ENCODE measurements at places on chromosomes 11 and 22. TPM values are rescaled to one million over a fixed set of nuclear protein-coding genes. Genes with fewer than 3 reads are reported as not detected.

DNA sequence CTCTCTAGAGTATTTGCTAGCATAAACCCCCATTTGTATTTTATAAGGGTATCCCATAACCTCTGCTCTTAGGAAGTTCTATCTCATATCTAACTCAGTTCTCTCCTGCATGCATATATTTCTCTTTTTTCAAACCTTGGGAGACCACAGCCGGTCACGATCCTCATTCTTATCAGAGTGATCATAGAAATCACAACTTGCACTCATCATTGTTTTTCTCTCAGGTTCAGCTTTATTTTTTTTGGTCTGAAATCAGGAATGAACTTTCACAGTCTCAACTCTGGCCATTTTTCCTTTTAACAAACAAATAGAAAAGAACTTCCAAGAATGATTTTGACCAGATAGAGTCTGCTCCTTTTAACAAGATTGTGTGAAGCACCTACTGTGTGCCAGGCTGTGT is 98.6 kb upstream of the BLID start:
- H3K27me3 ChIP-seq, result no peaks in the 10 kb centered on the region
- H3K4me1 ChIP-seq, result no peaks in the 10 kb centered on the region
- no peak overlapping the region for H3K4me3 ChIP-seq
- no peak for DNase-seq
- H3K27ac ChIP-seq, result no peak overlapping the region

DNA sequence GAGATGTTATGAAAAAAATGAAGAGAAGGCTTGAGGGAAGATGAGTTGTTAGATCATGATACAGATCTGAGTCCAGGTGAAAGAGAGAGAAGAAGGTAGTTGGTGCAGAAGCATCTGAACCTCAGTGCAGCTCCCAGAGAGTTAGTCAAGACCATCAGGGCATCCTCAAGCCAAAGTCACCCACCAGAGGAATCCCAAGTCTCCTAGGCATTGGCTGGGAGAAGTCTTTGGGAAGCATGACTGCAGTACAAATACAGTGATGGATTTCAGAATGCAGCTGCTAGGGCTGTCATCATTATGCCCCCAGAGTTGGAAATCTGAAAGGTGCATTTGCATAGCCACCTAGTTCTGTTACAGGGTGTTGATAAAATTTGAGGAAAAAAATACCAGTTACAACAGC is 59.7 kb upstream of the GALNT18 start:
- no peaks in the 10 kb centered on the region for H3K27me3 ChIP-seq
- no peaks in the 10 kb centered on the region for H3K36me3 ChIP-seq
- no peak for DNase-seq

DNA sequence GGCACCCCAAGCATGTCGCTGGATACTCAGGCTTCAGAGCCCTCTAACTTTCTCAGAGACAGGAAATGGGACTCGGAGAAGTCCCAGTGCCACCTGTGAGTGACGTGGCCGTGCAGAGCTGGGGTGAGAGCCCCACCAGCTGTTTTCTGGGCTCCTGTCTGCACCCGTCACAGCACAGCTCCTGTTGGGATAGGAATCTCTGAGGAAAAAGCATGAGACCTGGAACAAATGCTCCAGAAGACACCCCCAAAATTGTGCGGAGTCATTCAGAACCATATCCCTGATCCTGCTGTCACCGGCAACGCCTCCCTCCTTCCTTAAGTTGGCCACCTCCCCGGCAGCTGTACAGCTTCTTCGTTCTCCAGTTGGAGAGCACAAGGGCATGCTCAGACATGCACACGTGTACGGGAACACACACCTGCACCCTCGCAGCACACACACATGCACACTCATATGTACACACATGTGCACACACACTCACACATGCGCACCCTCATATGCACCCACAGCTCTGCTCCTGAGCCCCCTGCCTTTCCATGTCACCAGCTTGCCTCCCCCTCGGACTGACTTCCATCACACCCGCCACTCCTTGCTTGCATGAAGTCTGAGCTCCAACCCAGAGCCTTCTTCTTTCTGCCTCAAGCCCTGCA is 1430.0 kb downstream of the BRD1 start:
- no peaks in the 10 kb centered on the region for H3K4me1 ChIP-seq
- no peaks in the 10 kb centered on the region for H3K27me3 ChIP-seq
- no peak for DNase-seq

DNA sequence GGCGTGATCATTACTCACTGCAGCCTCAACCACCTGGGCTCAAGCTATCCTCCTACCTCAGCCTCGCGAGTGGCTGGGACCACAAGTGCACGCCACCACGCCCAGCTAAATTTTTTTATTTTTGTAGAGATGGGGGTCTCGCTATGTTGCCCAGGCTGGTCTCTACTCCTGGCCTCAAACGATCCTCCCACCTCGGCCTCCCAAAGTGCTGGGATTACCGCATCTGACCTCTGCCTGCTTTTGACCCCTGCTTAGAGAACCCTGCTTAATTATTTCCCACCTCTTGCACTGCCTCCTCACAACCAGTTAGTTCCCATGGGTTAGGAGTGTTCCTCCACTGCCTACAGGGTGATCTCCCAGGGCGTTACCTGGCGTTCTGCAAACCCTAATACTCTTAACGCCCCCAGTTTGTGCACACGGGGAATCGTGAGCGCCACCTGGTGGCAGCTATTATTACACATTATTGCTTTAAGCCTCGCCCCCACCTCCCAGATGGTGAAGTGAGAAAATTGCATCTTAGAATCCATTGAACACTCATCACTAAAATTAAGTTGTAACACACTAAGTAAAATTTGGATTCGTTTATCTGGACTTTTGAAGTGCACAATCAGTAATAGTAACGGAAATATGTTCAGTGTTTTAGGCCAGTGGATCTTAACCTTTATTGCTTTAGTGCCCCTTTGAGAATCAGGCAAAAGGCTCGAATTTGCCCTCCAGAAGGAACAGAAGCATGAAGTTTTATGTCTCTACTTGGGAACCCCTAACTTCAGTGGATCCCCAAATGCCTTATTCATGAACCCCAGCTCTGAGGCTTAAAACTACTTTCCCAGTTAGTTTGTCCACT is 61.4 kb upstream of the ASPHD2 start:
- H3K36me3 ChIP-seq, result no peaks in the 10 kb centered on the region
- no peaks in the 10 kb centered on the region for H3K4me1 ChIP-seq
- DNase-seq, result peak; percentile 17
- no peak overlapping the region for H3K27ac ChIP-seq
- H3K27me3 ChIP-seq, result no peaks in the 10 kb centered on the region
- H3K4me3 ChIP-seq, result no peak overlapping the region

DNA sequence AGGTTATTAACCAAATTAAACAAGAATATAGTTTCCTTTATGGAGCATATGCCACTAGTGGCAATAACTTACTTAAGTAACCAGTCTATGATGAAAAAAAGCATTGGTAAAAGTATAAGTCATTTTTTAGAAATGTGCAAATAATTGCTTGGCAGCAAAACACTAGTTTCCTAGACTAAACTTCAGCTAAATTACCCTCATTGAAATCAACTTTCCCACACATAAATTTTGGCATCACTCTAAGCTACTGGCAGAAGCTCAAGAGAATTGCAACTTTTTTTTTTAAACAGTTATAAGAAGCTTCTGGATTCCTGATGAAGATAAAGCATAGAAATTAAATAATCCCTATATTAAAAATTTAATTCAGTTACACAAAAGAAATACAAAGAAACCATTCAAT is 12.5 kb downstream of the CCDC34 start:
- H3K4me3 ChIP-seq, result no peak overlapping the region
- peaks cover 39% of the 10 kb centered on the region for H3K4me1 ChIP-seq
- H3K36me3 ChIP-seq, result no peaks in the 10 kb centered on the region
- no peak for DNase-seq

DNA sequence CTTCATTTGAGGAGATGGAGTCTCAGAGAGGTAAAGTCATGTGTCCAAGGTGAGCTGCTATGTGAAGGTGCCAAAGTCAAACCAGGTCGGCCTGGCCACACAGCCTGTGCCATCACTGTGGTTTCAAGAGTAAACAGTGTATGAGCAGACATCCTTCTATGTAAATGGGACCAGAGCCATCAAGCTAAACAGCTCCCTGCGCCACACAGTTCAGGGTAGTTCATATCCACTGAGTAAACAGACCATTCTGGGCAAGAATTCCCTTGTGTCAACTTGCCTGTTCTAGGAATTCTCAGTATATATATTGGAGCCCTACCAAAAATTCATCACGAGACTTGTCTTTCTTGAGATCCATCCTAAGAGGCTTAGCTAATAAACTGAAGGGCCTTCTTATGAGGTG is 77.5 kb downstream of the AMOTL1 start:
- peak; percentile 64 for DNase-seq
- no peak overlapping the region for H3K27ac ChIP-seq
- H3K4me1 ChIP-seq, result no peaks in the 10 kb centered on the region
- H3K4me3 ChIP-seq, result no peak overlapping the region
- no peaks in the 10 kb centered on the region for H3K27me3 ChIP-seq
- H3K36me3 ChIP-seq, result peaks cover 7% of the 10 kb centered on the region

DNA sequence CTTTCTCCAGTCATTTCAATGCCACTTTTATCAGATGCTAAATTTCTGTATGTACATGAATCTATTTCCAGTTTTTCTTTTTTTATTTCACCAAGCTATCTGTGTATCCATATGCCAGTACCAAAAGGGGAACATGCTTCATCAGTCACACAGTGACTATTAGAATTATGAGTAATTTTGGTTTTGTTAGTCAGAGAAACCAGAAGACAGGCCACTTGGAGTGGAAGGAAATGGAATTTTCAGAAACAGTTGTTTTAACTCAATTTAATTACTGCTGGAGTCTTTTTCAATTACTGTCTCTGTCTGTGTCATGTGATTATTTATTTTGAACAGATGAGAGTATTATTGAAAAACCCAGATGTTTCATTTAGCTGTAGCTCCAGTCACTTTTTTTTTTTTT is 84.6 kb upstream of the ANO3 start:
- no peaks in the 10 kb centered on the region for H3K27me3 ChIP-seq
- no peak for DNase-seq
- H3K4me1 ChIP-seq, result no peaks in the 10 kb centered on the region
- H3K4me3 ChIP-seq, result no peak overlapping the region

The TLCD5 gene
- 3.4 TPM for polyA plus RNA-seq

The KDM4E gene
- not detected for polyA plus RNA-seq

All from pancreas (tissue), 10 donors.